ENCODE measurements at places on chromosomes 4 and X.

DNA sequence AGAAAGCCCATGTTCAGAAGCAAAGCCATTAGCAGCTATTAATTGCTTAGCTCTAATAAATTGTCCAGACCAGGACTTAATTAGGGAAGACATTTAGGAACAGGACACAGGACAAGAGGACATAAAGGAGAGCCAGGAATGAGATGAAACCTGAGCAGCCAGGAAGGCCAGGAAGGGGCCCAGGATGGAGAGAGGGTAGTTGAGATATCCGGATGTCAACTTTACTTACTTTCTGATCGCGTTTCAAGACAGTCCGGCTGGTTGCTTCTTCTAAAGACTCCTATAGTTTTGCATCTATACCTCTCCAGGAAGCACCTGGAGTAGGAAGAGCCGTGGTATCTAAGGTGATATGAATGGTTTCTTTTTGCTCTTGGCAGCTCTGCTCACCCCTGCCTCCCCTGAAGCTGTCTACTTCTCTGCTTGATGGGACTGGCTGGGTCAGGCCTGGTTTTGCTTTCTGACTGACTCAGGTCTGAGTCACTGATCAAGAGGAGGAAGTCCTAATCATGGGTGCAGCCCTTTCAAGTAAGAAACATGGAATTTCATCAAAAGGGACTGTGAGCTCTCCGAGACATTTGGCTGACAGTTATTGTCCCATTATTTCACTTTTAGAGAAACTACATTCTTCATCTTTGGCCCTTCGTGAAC is 733.3 kb downstream of the RPA4 start:
- peak; percentile 71 for DNase-seq

GRCh38 chr4:25928379-25929297 is 14.6 kb downstream of the SMIM20 start:
- DNase-seq = no peak

DNA sequence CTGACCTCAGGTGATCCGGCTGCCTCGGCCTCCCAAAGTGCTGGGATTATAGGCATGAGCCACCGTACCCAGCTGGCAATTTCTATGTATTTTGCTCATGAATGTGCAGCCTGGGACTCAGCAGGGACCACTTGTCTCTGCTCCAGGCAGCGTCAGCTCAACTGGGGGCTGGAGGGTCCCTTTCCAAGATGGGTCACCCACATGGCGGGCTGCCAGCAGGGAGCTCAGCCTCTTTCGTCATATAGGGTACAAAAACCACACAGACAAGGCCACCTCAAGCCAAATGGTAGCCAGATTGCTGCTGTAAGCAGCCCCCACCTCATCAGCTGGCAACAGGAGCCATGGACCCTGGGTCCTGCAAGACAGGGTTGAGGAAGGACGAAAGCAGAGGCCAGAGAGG is 2.4 kb upstream of the CLDN24 start:
- no peak for DNase-seq

DNA sequence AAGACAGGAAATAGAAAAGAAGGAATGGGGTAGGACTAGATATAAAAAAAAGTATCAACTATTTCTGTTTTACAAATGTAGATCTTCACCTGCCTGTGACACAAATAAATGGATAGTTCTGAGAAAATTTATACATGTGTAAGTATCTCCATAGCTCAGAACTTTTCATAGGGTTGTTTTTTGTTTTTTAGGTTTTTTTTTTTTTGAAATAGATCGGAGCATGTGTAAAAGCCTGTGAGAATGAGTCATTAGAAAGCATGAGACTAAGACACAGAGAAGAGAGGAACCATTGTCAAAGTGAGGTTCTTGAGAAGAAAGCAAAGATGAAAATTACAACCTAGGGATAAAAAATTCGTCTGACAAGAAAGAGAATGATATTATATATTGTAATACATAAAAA is 481.6 kb downstream of the PABPC4L start:
- no peak for DNase-seq

Measured in RWPE1 (cell line).